ENCODE measurements at places on chromosomes 6 and 20. TPM values are rescaled to one million over a fixed set of nuclear protein-coding genes. Genes with fewer than 3 reads are reported as not detected.

- no peaks in the 10 kb centered on the region for H3K4me1 ChIP-seq
- no peaks in the 10 kb centered on the region for H3K36me3 ChIP-seq
- DNase-seq: no peak
- H3K27me3 ChIP-seq: no peaks in the 10 kb centered on the region
- H3K4me3 ChIP-seq: no peak overlapping the region
Measured at GRCh38 chr6:114521926-114522325, 179.1 kb upstream of the HS3ST5 start.

DNA sequence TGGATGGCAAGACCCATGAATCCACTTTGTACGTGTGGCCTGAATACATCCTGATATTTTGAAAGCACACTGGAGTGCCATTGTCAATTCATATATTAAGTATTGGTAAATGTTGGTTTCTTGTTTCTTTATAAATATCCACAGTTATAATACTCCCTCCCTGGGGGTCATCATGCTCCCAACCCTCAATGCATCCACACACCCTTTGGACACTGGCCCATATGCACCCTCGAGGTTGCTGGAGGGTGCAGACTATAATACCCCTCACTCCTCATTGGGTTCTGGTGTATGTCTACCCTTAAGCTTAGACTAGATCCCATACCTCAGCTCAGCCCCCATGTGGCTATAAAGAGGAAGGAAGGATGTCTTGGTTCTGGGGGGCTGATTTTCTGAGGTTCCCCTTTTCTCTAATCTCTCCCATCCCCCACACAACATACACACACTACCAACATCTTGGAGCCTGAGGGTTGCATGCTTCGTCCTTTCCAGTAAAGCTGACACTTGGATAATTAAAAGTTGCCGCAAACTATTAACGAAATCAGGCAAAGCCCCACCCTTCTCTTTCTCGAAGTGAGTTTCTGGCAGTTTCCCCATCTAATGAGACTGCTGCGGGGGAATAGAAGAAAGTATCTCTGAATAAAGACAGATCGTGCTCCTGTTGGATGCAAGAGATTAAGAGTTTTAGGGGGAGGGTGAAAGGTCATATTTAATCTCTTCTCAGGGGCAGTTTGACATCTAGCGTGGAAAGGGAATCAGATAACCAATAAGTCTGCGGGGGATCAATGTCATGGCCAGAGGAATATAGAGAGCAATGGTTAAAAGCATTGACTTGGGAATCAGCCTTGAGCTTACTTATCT, 7.4 kb downstream of the PIM1 start:
- no peak overlapping the region for H3K4me3 ChIP-seq
- no peaks in the 10 kb centered on the region for H3K27me3 ChIP-seq

- no peaks in the 10 kb centered on the region for H3K27me3 ChIP-seq
- no peak for DNase-seq
- H3K4me3 ChIP-seq: no peak overlapping the region
- no peaks in the 10 kb centered on the region for H3K4me1 ChIP-seq
- H3K36me3 ChIP-seq: no peaks in the 10 kb centered on the region
- H3K27ac ChIP-seq: no peak overlapping the region
Measured at GRCh38 chr6:32267035-32267434, 43.2 kb upstream of the NOTCH4 start.

DNA sequence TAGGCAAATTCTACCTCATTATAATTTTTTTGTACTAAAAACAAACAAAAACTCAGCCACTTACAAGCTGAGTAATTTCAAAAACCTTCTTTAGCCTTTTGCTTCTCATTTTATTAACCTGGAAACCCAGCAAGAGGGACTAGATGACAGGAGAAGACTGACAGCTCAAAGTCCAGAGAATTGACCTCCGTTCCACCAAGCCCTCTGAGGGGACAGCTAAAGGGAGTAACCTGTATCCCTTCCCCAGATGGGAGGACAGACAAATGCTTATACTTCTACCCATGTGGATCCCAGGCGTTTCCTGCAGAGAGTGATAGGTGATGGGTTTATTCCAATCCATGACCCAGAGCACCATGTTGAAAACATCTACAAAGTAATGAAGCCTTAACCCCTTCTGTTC, 18.5 kb upstream of the MTRES1 start:
- no peaks in the 10 kb centered on the region for H3K4me1 ChIP-seq
- no peak overlapping the region for H3K27ac ChIP-seq
- H3K36me3 ChIP-seq: no peaks in the 10 kb centered on the region
- no peak overlapping the region for H3K4me3 ChIP-seq
- DNase-seq: no peak
- no peaks in the 10 kb centered on the region for H3K27me3 ChIP-seq

GRCh38 chr20:717832-718231, 42.2 kb upstream of the SCRT2 start:
- no peak overlapping the region for H3K4me3 ChIP-seq
- no peak overlapping the region for H3K27ac ChIP-seq
- H3K27me3 ChIP-seq: peaks cover 72% of the 10 kb centered on the region
- no peaks in the 10 kb centered on the region for H3K36me3 ChIP-seq
- no peaks in the 10 kb centered on the region for H3K4me1 ChIP-seq
- no peak for DNase-seq

GRCh38 chr6:118473266-118473665, 74.8 kb upstream of the PLN start:
- H3K27ac ChIP-seq: no peak overlapping the region
- H3K27me3 ChIP-seq: no peaks in the 10 kb centered on the region
- no peaks in the 10 kb centered on the region for H3K36me3 ChIP-seq
- peaks cover 18% of the 10 kb centered on the region for H3K4me1 ChIP-seq
- no peak for DNase-seq
- H3K4me3 ChIP-seq: no peak overlapping the region

DNA sequence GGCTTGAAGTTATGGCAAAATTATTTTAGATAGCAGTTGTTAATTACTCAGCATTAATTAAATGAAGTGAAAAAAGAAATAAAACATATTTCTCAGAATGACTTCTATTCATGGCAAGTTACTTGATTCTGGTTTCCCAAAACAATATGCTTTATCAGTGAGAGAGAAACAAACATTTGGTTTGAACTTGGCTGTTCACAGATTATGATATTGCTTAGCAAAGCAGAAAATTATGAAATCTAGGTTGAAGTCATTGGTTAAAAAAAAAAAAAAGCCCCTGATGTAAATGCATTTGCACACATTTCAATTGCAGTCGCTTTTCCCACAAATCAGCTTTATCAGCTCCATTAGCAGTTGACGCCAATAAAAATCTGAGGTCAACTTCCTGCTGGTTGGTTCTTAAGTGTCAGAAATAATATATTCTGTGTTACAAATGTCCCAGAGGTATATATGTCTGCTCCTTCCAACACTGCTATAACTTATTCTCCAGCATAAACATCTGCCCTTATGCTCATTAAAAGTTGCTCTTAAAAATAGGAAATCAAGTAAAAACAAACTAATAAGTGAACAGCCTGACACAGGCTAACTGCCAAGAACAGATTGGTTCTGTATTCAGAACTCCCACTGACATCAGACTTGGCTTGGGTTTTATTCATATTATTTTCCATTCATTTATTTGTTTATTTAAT, 275.4 kb downstream of the PHF3 start:
- no peak overlapping the region for H3K4me3 ChIP-seq
- no peak overlapping the region for H3K27ac ChIP-seq
- H3K4me1 ChIP-seq: no peaks in the 10 kb centered on the region
- no peaks in the 10 kb centered on the region for H3K27me3 ChIP-seq

GRCh38 chr6:148827416-148828045, 80.7 kb downstream of the UST start:
- H3K27me3 ChIP-seq: no peaks in the 10 kb centered on the region
- no peak overlapping the region for H3K27ac ChIP-seq
- no peaks in the 10 kb centered on the region for H3K36me3 ChIP-seq
- no peak for DNase-seq
- H3K4me3 ChIP-seq: no peak overlapping the region
- H3K4me1 ChIP-seq: peaks cover 27% of the 10 kb centered on the region

The SCUBE3 gene
- 2.4 TPM for total RNA-seq

The CRISP1 gene
- not detected for total RNA-seq

The CDC25B gene
- 106 TPM for total RNA-seq

The DEFB132 gene
- not detected for total RNA-seq

The VSTM2L gene
- 45.8 TPM for total RNA-seq

The C20orf202 gene
- total RNA-seq: not detected

The HMGCLL1 gene
- total RNA-seq: not detected

Measured in PC-3 (cell line).